Left forelimb (tissue), 1 donor: ENCODE measurements at places on chromosomes 3 and 15.

GRCh38 chr3:77303955-77304699, 264.2 kb downstream of the ROBO2 start:
- DNase-seq = no peak

- no peak for DNase-seq
Observed at GRCh38 chr3:171407759-171408158, 52.4 kb downstream of the TNIK start.

- no peak for DNase-seq
Observed at GRCh38 chr3:169288553-169288952, 375.0 kb downstream of the MECOM start.

DNA sequence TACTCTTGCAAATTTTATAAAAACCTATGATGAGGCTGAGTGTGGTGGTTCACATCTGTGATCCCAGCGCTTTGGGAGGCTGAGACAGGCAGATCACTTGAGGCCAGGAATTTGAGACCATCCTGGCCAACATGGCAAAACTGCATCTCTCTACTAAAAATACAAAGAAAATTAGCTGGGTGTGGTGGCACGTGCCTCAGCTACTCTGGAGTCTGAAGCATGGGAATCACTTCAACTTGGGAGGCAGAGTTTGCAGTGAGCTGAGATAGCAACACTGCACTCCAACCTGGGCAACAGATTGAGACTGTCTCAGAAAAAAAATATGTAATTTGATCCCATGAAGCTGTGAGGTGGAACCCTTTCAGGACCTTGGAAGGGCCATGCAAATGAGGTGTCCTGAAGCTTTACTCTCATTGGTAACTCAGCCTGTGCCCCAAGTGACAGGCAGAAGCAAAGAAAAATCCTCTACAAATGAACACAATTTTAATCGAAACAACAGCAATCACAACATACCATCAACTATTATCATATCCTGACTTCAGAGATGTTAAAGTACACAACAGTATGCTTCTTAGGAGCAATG, 84.6 kb upstream of the CDV3 start:
- no peak for DNase-seq

- no peak for DNase-seq
Observed at GRCh38 chr3:10442151-10442795, 63.1 kb downstream of the ATP2B2 start.

GRCh38 chr3:180808823-180809575, 103.5 kb upstream of the FXR1 start:
- DNase-seq = no peak

DNA sequence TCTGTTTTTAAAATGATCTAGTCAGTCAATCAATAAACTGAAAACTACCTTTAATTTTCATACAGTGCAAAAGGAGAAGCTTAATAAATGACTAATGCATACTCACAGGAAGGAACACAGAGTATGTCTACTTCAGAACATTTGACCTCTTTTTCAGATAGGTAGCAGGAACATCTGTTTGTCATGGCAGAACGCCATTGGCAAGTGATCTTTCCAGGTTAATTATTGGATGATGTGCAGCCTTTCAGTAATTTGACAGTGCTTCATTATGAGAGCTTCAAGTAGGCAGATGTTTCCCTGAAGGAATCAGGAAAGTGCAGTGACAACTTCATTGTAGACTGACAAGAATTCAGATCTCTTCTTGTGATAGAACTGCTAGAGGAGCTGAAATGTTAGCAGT, 325.0 kb downstream of the OTOL1 start:
- DNase-seq = no peak

DNA sequence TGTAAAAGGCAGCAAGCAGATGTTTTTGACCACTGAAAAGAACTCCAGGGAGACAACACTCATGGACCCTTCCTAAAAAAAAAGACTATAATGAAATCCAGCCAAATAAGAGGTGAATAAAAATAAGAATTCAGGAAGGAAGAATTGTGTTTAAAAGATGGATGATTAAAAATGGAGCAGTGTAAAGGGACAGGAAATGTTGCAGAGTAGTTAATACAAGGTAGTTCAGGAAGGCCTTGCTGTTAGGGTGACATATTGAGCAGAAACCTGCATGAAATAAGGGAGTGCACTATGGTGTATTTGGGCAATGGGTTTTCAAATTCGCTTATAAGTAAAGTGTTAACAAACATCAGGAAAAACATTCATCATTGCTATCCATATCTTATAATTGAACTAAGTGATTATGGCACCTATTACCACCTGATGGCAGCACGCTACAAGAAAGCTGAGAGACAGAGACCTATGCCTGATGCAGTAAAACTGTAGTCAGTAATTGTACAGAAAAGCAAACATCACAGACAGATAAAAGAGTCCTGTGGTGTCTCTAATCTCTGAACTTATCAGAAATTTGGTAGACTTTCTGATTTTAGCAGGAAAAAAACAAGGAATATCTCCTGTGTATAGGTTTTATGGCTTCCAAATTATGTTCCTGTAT, 5.8 kb upstream of the DBR1 start:
- DNase-seq = no peak

GRCh38 chr3:134704133-134704532, 53.3 kb upstream of the KY start:
- no peak for DNase-seq

DNA sequence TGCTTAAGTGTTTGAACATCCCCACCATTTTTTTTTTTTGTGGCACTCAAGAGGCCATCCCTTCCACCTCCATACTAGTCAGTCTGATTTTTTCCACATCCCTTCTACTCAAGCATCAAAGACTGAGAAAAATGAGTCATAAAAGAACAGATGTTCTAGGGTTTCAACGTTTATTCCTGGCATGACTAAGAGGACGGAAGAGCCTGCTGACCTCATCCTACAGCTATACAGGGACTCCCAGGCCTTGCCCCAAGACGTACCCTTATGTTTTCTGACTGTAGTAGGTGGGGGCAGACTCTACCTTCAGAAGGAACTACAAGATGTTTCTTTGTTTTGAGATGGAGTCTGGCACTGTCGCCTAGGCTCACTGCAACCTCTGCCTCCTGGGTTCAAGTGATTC, 3.3 kb upstream of the ITPKA start:
- DNase-seq = no peak

- no peak for DNase-seq
Observed at GRCh38 chr3:129612534-129613366, 6.3 kb upstream of the PLXND1 start.

DNA sequence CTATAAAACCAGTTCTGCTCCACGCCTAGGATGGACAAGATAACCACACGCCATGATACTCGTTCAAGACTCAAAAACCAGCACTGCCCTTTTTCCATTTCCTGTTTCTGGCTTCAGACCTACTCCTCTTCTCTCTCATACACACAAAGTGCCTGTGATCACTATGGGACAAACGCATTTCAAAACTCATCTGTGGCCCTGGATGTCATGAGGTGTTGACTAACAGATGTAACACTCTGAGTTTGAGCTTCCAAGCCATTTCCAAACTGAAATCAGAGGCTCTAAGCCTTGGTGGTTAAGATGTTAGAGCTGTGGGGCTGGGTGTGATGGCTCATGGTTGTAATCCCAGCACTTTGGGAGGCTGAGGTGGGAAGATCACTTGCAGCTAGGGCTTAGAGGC, 55.7 kb upstream of the LMOD3 start:
- no peak for DNase-seq

DNA sequence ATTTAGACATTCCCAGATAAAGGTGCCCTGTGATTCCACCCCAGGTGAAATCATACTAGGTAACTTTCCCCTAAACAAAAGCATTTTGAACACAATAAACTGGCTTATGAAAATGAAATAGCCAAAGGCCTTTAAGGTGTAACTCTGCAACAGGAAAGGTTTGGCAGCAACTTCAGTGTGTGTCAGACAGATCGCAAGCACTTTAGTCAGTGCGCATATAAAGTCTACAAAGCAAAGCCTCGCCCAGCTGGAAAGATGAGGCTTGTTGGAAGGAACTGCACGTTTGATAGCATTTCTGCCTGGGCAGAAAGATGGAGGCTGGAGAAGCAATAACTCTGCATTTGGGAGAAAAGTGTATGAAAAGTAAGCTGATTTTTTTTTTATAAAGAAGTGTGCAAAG, 57.9 kb downstream of the PRICKLE2 start:
- DNase-seq = no peak

DNA sequence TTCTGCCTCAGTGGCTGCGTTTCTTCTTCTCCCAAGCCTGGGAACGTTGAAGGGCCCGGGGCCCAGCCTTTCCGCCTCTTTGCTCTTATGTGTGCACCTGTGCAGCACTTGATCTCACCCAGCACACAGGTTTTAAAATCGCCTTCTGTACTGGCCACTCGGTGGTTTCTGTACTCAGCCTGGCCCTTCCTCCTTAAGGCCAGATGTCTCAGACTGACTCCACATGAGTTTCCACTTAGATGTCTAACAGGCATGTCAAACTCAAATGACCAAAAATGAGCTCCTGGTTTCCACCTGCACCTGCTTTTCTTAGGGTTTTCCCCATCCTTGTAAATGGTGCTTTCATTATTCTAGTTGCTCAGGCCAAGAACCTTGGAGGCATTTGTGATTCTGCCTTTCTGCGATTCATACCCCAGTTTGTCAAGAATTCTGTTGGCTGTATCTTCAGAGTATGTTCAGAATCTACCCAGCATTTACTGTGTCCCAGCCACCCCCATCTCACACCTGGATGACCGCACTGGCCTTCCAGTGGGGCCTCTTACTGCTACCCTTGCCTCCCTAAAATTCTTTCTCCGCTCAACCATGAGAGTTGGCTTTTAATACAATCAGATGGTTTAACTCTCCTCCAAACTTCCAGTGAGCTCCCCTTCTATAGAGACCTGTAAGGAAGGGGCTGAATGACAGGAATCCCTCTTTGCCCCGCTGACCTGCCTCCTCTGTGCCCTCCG, 2.2 kb upstream of the TRAK1 start:
- no peak for DNase-seq

DNA sequence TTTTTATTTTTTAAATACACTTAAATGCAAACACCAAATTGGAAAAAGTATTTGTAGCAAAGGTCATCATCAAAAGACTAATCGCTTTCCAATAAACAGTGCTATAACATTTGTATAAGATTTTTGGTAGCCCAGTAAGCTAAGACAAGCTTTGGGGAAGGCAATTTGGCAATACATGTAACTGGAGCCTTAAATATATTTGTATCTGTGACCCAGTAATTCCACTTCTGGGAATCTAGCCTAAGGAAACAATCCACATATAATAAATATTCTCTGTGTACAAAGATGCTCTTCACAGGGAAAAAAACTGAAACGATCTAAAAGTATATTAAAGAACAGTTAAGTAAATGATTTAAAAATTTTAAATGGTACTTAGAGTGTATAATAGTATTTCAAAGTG, 65.5 kb upstream of the TJP1 start:
- no peak for DNase-seq

DNA sequence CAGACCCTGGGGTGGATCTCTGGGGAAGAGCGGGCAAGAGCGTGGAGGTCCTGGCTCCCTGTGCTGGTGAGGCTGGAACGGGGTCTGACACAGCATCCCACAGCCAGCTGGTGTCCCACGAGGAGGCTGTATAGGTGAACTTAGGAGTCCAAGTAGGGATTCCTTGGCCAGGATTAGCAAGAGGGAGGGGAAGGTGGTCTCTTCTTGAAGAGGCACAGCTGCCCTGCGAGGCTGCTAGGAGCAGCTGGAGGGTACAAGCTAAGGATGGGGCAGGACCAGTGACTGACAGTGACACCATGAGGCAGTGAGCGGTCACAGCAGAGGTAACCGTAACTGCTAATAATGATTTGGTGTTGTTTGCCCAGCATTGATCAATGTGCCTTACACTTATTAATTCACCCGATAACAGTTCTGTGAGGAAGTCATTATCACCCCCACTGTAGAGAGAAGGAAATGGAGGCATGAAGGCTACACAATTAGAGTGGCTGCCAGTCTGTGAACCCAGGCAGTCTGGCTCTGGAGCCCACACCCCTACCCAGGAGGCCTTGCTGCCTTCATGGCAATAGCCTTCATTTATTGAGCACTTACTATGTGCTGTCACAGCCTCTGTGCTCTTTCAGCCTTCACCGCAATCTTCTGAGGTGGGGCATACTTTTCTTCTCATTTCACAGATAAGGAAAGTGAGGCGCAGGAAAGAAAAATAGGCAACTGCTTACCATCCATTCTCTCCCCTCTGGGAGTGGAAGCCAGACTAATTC, 59.4 kb downstream of the TMEM44 start:
- no peak for DNase-seq

DNA sequence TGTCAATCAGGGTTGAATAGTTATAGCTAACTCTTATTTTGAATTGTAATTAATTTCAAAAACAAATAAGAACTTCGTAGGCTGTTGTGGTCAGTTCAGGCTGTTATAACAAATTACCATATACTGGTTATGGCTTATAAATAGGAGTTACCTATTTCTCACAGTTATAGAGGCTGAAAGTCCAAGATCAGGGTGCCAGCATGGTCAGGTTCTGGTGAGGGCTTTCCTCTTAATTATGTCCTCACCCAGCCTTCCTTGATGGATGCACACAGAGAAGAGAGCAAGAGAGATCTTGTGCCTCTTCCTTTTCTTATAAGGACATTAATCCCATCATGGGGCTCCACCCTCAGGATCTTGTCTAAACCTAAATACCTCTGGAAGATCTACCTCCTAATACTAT, 265.9 kb upstream of the SUCLG2 start:
- DNase-seq = no peak

GRCh38 chr3:169659820-169660674, 3.5 kb downstream of the MECOM start:
- DNase-seq = no peak

DNA sequence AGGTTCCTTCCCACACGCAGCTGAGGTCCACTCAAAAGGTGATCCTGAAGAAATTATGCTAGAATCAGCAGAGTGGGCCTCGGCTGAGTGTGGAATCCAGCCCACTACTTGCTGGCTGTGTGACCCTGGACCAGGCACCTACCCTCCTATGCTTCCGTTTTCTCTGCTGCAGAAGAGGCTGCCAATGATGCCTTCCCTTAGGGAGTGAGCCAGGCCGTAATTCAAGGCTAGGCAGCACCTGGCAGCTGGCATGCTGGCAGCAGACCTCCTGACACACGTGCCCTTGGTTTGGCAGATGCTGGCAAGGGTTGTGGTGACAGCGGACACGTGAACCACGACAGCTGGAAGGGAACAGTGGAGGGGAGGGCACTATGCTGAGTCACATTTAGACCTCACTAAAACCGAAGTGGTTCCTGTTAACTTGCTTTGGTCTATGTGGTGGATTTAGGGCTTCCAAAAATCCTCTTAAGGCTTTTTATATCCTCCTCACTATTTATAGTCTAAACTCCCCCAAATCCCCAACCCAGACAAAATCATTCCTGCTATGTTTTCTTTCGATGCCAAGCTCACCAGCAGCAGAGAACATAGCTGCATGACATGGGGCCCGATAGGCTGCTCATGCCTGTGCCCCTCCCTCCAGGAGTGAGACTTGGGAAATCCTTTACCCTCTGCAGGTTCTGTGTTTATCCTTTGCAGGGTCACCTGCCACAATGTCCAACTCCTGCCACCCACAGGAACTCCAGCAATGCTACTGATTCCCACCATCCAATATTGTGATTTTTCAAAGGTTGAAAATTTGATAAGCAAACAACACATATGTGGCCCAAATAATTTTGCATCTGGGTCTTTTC, 10.6 kb upstream of the PCSK6 start:
- DNase-seq = peak; percentile 76
